ENCODE measurements at places on chromosomes 6 and 20.

- no peak for DNase-seq
Observed at GRCh38 chr6:25685896-25686295, 33.9 kb downstream of the SCGN start.

DNA sequence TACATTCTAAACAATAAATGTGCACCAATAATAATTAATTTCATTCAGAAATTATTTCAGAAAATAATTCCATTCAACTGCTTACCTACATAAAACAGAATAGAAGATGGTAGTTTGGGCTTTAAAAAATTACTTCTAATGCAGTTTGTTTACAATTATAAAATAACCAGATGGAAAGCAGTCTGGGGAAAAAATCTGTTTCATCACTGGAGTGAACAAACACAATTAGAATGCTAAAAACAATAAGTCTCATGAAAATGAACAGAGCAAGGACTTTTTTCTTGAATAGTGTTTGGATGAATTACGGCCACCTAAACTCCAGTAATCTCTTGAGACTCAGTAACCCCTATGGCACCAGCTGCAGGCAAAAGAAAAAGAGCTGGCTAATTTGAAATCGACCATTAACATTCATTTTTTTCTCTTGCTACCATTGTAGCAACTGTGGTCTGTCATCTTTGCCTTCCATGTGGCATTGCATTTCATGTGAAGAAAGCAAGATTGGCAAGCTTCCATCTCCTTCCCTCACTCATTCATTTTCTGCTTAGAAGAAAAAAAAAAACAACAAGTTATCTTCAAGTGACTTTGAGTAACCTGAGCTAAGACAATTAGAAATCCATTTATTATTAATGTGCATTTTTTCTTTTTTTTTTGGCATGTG lies 88.4 kb upstream of the CEP85L start:
- no peak for DNase-seq

GRCh38 chr6:156646496-156646895 lies 130.7 kb upstream of the ARID1B start:
- no peak for DNase-seq

- no peak for DNase-seq
Observed at GRCh38 chr6:65545920-65546319, 161.1 kb downstream of the EYS start.

- DNase-seq: no peak
Observed at GRCh38 chr6:135318738-135319469, 137.8 kb downstream of the MYB start.

- DNase-seq: no peak
Observed at GRCh38 chr20:20304942-20305341, 63.0 kb upstream of the INSM1 start.

DNA sequence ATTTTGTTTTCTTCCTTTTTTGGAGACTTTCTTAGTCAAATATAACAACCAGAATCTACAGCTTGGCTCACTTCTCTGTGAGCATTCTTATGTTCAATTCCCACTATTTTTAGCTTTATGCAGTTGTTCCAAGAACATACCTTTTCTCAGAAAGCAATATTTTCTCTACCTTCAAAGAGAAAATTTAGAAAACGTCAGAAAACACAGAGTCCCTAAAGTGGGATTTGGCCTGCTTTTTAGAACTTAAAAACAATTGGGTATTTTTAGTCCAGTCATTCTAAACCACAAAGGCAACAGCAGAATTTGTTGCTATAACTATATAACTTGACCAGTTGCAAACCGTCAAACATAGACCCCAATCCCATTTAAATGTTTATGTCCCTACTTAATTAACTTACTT lies 133.1 kb downstream of the MOXD1 start:
- no peak for DNase-seq

Measured in stimulated activated CD4-positive, alpha-beta T cell treated with anti-CD3 and anti-CD28 coated beads, Interleukin-4, amount 100 ng/mL, for 4 hours (primary cell).